Astrocyte of the spinal cord (primary cell): ENCODE measurements at places on chromosomes 1 and 21.

- DNase-seq: no peak
These were observed 19.4 kb downstream of the ABCG1 start for GRCh38 chr21:42238185-42238934.

DNA sequence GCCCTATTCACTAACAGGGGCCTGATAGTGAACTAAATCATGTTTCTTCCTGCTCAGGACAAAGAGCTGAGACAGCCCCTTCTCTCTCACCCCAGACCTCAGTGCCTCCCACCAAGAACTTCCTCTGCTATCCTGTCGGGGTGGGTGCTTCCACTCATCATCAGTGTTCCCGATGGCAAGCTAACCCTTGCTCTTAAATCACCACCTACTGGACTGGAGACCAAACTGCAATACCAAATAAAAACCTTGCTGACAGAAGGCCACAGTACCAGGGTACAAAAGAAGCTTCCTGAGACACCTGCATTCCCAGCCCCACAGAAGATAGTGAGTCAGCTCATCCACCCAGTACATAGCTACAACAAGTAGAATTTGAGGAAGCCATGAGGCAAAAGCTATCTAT, 799.5 kb downstream of the LTN1 start:
- DNase-seq: no peak

- DNase-seq: no peak
These were observed 70.7 kb downstream of the CD247 start for GRCh38 chr1:167447521-167448136.

- DNase-seq: peak; percentile 68
These were observed 15.7 kb upstream of the GLIS1 start for GRCh38 chr1:53754484-53755312.

GRCh38 chr1:240295811-240296210, 204.1 kb downstream of the FMN2 start:
- DNase-seq: no peak

- peak; percentile 93 for DNase-seq
These were observed 47.1 kb upstream of the IRF2BP2 start for GRCh38 chr1:234656944-234657654.

GRCh38 chr1:119622311-119623192, 25.5 kb downstream of the ZNF697 start:
- no peak for DNase-seq

- DNase-seq: no peak
These were observed 69.5 kb downstream of the ADARB1 start for GRCh38 chr21:45143855-45144254.

GRCh38 chr1:192626366-192627179, 9.4 kb upstream of the RGS13 start:
- DNase-seq: no peak

DNA sequence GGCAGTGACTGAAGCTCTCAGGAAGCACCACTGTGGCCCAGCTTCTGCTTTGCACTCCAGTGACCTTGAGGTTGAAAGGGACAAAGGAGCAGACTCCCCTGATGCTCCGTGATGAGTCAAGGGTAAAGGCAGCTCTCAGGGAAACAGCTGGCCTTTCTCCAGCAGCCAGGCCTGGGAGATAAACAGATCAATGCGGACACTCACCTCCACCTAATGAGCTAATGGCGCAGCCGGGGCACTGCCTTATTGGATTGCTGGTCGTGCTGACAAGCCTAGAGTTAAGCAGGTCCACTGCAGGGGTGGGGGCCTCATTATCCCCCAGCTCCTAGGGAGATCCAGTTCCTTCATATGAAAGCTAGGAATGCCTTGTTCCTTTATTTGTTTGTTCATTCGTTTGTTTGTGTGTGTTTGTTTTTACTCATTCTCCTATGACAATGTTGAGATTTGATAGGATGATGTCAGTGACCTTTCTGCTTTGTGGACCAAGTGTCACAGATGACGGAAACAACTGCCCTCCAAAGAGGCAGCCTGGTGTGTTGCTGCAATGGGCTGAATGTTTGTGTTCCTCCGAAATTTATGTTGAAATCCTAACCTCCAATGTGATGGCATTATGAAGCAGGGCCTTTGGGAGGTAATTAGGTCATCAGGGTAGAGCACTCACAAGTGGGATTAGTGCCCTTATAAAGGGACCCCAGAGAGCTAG, 141.4 kb upstream of the BEND5 start:
- no peak for DNase-seq

- DNase-seq: no peak
These were observed 4.6 kb upstream of the PRDM16 start for GRCh38 chr1:3064296-3064850.

DNA sequence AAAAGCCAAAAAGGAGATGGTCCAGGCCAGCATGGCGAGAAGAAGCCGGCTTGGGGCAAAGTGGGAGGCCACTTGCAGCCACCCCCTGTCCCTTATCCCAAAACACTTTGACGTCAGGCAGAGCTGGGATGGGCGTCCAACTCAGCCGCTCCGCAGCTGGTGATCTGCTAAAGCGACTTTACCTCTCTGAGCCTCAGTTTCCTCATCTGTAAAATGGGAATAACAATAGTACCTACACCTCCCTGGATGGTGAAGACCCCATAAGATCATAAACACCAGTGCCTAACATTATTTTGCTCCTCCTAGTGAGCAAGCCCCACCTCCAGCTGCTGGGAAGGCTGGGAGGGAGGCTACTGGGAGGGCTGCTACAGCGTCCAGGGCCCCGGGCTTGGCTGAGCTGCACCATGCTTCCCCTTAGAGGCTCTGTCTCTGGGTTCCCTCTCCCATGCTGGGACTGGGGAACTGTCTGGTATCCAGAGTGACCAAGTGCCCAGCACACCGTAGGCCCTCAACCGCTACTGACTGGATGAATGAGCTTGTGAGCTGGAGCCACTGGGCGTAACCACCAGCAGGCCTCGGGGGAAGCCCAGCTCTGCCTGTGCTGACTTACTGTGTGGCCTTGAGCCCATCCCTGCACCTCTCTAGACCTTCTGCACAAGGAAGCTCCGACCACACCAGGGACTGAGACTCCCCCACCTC, 18.3 kb downstream of the IFFO2 start:
- DNase-seq: no peak

DNA sequence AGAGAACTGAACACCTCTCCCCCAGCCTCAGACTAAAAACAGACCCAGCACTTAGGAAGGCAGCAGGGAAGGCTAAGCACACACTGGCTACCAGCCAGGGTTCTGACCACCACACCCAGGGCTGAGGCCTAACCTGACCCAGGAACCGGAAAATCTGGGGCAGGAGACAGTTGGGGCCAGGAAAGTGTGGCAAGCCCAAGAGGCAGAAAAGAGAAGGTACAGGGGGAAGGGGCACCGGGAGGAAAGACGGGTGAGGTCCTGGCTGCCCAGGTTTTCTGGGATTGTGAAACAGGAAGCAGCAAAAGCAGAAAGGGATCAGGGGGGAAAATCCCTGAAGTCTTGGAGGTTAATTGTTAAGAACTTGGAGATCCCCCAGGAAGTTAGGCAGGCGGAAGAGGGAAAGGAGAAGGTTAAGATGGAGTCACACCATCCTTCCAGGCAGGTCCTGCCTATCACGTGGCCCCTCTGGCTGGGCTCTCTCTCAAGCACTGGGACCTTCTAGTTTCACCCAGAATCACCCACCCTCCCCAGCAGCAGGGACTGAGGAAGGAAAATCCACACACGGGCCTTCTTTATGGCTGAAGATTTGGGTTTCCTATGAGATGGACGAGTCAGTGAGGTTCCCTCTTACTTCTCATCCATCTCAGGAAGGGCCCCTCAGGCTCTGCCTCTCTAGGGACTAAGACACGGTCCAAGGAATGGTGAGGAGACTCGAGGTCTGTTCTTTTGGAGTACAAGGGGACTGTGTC, 2.6 kb downstream of the HDGF start:
- no peak for DNase-seq
